GM04504 (cell line): ENCODE measurements at places on chromosomes 1 and 21.

DNA sequence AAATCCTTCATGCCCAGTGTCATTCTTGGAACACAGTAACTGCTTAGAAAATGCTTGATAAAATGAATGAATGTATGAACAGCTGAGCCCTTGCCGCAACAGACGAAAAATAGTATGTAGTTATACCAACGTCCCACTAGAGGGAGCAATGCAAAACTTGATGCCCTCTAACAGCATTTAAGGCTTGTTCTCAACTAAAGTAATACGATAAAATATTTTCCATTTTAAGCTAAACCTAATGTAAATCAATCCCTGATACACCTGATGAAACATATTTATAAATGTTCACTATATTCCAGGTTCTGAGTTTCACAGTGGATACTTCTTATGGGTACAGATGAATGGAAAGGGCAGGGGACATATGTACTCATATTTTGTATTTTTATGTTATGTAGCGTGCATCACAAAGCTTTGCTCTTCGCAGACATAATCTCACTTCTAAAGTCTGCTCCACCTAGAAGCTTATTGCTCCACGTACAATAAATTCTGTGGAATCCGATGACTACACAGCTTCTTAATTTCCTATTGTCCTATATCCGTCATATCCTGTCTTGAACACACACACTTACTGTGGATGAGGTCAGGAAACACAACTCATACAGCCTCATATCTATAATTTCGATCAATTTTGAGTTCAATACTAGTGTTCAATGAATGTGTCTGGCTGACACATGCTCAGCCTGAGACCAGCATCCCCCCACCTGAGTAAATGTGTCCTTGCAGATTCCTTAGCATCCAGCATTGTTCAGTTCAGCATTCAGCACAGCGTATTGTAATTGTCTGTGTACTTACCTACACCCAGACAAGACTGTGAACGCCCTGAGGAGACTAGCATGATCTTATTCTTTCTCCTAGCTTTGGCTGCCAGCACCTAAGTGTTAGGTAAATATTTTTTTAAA is 4.4 kb upstream of the UTP25 start:
- no peak for DNase-seq

- no peak for DNase-seq
Observed at GRCh38 chr1:81345110-81345509, 455.6 kb upstream of the ADGRL2 start.

GRCh38 chr1:34800214-34800613 is 7.4 kb downstream of the GJA4 start:
- DNase-seq, result no peak

DNA sequence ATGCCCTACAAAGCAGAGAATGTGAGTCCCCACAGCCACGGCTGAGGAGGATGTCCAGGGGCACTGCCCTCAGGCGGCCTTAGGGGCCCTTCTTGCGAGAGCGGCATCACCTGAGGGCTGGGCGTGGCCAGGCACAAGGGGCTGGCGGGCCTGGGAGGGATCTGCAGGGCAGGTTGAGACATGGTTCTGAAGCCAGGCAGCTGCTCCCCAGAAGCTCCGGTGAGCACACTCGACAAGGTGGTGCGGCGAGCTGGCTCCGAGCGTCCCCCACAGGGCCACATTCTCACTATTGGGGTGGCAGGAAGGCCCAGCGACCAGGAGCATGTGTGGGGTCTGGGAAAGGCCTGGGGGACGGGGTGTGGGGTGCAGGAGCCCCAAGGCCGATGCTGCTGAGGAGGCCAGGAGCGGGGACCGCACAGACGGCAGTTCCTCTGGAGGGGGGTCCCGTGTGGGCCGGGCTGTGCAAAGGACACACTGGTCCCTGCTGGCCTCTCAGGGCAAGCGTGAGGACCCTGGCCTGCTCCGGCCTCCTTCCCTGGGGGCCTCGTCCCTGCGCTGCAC is 47.2 kb downstream of the MORN1 start:
- no peak for DNase-seq

DNA sequence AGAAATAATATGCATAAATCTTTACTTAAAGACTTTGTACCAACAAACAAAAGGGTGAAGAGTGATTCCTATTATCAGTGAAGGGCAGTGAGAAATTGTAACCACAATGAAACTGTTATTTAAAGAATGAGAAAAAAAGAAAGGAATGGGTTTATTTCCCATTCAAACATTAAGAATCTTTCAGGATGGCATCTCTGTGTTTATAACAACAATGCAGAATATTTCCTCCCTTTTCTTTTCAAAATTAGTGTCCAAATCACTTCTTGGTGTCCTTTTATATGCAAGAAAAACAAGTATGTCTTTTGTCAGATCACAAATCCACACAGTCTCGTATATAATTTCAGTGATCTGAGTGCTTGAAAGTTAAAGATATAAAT is 61.2 kb downstream of the PTPRC start:
- no peak for DNase-seq

DNA sequence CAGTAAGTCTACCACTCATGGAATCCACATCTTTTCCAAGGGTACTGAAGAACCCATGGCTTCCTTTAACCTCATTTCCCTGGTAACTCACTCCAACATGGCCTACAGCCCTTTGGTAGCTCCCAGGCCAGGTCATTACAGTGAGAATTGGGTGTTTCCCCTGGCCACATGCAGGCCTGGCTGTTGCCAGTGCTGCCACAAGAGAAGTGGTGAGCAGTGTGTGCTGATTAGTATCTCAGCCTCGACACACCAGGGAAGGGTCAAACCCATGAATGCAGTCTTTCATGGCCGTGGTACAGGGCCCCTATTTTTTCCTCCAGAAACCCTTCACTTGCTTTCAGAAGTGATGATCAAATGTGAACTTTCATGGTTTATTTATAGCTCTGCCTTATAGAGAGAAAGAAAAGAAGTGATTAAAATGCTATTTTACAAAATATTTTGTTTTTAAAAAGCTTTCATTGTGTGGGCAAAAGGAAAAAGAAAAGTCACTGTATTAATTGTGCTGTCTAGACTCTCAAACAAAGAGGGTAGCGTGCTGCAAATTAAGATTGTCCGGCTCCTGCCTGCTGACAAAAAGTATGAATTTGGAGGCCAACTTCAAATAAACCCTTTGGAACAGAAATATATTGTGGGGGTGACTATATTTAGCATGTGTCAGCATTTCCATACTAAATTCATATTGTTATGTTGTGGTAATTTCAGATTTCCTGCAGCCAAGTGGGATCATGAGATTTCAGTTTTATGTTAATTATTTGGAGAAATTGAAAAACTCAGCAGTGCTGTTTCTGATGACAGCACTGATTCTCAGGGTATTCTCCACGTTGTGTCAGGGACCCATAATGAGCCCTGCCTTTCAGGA is 62.0 kb upstream of the HOOK1 start:
- DNase-seq, result no peak

DNA sequence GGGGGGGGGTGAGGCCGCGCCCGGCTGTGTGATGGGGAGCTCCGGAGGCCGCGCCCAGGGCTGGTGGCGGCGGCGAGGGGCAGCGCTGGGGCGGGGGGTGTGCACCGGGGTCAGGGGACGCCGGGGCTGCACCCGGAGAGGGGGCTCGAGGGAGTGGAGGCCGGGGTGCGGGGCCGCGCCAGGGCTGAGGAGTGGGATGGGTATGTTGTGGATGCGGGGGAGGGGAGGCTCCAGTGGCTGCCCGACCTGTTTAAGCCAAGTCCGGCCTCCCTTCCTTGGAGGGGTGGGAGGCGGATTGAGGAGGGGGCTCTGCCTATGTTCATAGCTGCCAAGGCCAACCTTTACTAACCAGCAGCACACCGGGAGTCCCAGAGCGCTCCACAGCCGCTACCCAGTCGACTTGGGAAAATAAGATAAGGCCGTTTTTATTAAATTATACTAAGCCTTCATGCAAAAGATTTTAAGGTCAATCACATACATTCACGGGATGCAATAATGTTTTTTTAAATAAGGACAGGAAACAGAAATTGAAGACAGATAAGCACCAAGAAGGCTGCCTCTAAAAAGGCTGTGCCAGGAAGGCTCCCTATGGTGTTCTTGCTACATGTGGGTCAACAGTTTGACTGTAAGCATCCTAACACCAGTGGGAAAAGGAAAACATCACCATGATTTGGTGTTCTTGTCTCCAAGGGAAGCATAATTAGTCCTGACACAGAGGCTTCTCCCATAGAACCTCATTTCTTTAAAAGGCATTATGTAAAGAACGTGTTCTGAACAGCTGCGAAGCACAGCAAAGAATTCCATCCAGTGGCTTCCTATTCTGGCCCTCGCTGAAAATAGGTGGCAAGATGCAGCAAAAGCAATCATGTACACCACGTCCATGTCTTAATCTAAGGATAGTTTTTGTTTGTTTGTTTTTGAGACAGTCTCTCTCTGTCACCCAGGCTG is 626 bp upstream of the HLCS start:
- DNase-seq, result no peak
